ENCODE measurements at places on chromosomes 13 and 19.
A peak's percentile ranks its signal among the peaks of the same experiment; 100 is the strongest.

DNA sequence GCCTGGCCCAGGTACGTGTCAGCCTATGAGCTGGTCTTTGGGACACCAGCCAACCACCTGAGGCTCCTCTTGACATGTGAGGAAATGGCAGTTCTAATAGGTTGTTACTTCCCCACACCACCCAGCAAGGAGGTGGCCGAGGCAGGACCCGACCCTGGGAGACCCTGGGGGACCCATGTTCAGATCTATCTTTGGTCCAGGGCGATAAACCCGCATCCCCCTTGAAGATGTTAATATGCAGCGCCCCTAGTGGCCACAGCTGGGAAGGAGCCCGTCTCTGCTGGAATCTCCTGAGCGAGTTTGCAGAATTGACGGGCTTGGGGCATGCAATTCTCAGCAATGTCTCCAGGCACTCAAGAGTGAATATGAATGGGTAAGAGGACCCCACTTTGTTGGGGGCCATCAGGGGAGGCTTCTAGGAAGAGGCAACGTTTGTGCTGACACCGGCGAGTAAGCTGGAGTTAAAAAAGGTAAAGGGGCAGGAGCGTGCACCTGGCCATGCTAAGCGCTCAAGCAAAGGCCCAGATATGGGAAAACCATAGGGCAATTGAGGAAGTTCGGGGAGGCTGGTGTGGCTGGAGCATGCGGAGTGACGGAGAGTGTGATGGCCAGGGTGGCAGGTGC lies 1.5 kb upstream of the MYO1F start:
- peak; percentile 85 for DNase-seq
- H3K36me3 ChIP-seq = no peaks in the 10 kb centered on the region
- H3K4me1 ChIP-seq = peaks cover 35% of the 10 kb centered on the region
- no peak overlapping the region for H3K4me3 ChIP-seq
- H3K27me3 ChIP-seq = no peaks in the 10 kb centered on the region

- H3K36me3 ChIP-seq = no peaks in the 10 kb centered on the region
- H3K4me3 ChIP-seq = no peak overlapping the region
- no peak for DNase-seq
- no peaks in the 10 kb centered on the region for H3K27me3 ChIP-seq
- no peak overlapping the region for H3K27ac ChIP-seq
Observed at GRCh38 chr13:66225072-66225471, 1005.1 kb downstream of the PCDH9 start.

GRCh38 chr13:74476788-74477187 lies 342.6 kb upstream of the KLF12 start:
- no peak overlapping the region for H3K4me3 ChIP-seq
- no peaks in the 10 kb centered on the region for H3K4me1 ChIP-seq
- no peaks in the 10 kb centered on the region for H3K36me3 ChIP-seq
- H3K27ac ChIP-seq = no peak overlapping the region

- no peak for DNase-seq
- H3K4me1 ChIP-seq = peaks cover 20% of the 10 kb centered on the region
- no peak overlapping the region for H3K27ac ChIP-seq
- H3K4me3 ChIP-seq = no peak overlapping the region
Observed at GRCh38 chr19:45166723-45167252, 6.0 kb upstream of the NKPD1 start.

DNA sequence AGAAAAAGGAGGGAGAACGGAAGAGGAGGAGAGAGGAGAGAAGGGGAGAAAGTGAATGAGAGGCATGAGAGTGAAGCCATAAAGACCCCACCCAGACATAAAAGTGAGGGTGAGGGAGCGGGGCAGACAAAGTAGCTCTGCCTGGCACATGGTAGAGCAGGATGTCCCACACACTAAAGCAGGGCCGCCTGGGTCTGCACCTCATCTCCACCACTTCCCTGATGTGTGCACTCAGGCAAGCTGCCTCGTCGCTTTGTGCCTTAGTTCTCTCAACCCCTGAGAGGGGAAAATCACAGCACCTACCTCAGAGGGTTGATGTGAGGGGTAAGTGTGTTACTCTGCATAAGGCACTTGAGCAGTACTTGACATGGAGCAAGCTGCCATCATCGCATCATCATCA lies 488.1 kb downstream of the COG6 start:
- peaks cover 20% of the 10 kb centered on the region for H3K4me1 ChIP-seq
- H3K36me3 ChIP-seq = no peaks in the 10 kb centered on the region
- DNase-seq = peak; percentile 41
- H3K27ac ChIP-seq = no peak overlapping the region
- no peak overlapping the region for H3K4me3 ChIP-seq

- H3K4me3 ChIP-seq = no peak overlapping the region
- no peak for DNase-seq
- H3K36me3 ChIP-seq = peaks cover 13% of the 10 kb centered on the region
- no peak overlapping the region for H3K27ac ChIP-seq
- peaks cover 55% of the 10 kb centered on the region for H3K4me1 ChIP-seq
Observed at GRCh38 chr19:14519860-14520407, 1.7 kb upstream of the DNAJB1 start.
